ENCODE measurements at places on chromosomes 7 and 10. TPM values are rescaled to one million over a fixed set of nuclear protein-coding genes. Genes with fewer than 3 reads are reported as not detected.

DNA sequence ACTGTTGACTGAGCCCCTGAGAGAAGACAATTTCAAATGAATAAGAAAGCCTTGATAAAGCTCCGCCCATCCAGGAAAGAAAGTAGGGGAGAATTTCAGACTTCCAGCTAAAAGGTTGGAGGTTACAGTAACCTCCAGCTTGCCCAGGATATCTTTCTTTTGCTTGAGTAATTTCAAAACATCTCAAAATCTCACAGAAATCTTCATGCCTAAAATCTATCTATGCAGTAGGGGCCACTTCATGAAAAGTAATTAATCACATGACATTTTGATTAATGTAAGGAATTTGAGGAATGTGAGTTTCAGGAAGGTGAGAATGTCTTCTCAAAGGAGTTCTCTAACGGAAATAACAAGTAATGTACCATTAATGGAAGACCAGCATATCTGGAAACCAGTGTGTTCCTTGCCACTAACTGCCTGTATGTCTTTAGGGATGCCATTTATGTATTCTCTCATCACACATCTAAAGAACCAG lies 24.2 kb downstream of the TRIL start:
- DNase-seq, result no peak

- no peak for DNase-seq
These were observed 930.6 kb upstream of the ZNF722 start for GRCh38 chr7:63067897-63068585.

ARL5B gene
- total RNA-seq, result 18.0 TPM

- no peak for DNase-seq
These were observed 53.7 kb upstream of the KLF6 start for GRCh38 chr10:3838460-3839437.

DNA sequence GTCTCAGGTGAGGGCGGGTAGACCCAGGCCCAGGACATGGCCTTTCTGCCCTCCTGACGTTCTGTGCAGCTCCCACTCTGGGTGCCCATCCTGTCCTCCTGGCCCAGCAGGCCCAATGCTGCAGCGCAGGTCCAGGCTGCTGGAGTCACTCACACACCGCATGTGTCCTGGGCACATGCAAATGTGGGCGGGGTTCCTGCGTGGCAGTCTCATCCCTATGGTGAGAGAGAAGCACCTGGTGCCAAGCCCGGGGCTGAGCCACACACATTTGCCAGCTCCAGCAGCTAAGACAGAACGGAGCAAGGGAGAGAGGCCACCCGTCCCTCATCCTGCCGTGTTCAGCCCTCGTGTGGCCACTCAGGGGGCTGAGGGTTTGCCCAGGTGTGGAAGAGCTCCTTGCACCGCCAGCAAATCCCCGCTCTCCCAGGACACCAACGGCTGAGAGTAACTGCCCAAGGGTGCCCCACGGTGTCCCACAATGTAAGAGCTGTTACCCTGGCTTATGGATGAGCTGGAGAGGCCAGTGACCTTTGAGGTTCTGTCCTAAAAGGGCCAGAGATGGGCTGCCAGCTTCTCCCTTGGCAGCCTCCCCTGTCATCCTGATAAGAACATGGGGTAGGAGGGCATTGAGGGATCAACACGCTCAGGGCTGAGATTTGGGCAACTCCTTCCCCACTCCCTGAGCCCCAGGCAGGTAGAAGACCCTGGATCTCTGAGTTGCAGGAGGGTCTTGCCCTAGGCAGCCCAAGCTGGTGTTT lies 4.4 kb downstream of the FUOM start:
- no peak for DNase-seq

GRCh38 chr7:1042492-1042833 lies 1.9 kb upstream of the GPR146 start:
- DNase-seq, result no peak

GRCh38 chr7:117012696-117013095 lies 59.4 kb downstream of the ST7 start:
- peak; percentile 61 for DNase-seq

DNA sequence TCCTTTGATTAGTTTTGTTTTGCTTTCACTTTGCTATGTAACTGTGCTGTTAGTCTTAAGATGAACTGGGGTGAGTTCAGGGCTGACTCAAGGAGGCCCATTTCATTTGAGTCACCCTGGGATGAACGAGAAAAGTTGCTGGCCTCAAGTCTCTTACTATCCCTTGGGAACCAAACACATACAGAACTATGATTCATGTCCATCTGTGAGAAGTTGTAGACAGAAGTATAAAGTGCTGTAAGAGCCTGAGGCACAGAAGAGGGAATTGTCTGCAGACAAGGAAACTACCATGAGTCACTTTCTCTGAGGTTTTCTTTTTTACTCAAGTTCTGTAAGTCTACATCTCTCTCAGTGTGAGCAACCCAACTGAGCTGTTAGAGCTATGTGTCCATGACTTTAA lies 179.8 kb upstream of the CSTF2T start:
- peak; percentile 99 for DNase-seq

INMT gene
- 219 TPM for total RNA-seq

GRCh38 chr7:116310141-116310540 lies 99.8 kb downstream of the TES start:
- no peak for DNase-seq

DNA sequence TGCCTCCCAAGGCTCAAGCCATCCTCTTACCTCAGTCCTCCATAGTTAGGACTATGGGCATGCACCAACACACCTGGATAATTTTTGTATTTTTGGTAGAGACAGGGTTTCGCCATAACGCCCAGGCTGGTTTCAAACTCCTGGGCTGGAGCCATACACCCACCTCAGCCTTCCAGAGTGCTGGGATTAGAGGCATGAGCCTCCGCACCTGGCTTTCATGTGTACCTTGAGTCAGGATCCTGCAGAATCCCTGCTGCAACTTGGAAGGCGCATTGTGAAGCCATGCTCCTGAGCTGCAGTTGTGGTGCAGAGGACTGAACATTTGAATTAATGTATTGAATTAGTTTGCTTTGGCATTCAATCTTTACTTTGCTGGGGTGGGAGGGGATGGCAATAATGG lies 29.4 kb upstream of the NMT2 start:
- no peak for DNase-seq

GRCh38 chr7:128829391-128830166 lies 627 bp upstream of the FLNC start:
- peak; percentile 51 for DNase-seq

CNPY1 gene
- not detected for total RNA-seq

TRPV5 gene
- not detected for total RNA-seq

GRCh38 chr7:19117870-19118608 lies 603 bp upstream of the TWIST1 start:
- DNase-seq, result no peak

DNA sequence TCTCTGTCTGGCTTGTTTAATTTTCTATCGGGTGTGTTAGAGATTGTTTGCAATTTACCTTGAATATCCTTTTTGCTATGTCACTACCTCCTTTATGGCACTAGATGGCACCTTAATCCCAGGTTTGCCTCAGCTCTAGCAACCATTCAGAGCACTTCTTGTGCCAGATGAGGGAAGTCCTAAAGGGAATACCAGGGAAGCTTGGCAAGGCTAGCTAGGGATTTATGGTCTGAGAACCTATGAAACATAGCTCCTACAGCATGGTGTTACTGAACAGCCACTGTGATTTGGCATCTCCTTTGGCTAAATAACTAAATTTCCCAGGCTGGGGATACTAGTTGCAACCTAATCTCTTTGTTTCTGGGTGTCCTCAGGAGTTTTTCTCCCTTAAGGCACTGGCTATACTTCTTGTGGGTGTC lies 69.0 kb upstream of the VOPP1 start:
- peak; percentile 95 for DNase-seq

DNA sequence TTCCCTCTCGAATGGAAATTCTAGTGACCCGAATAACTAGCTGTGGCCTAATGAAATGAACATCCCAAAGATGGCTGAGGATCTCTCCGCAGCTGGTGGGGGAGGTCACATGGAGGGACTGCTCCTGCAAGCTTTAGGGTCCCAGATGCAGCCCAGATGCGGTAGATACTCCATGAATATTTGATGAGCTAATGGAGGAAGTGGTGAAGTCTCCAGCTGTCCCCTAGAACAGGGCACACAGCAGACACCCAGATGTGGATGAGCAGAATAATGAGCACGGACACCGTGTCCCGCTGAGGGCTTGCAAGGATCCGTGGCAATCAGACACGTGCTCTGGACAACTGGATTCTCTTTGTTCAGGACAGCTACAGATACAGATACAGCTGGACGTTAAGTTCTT lies 59.2 kb downstream of the DENND2A start:
- no peak for DNase-seq

- DNase-seq, result peak; percentile 62
These were observed 61.4 kb upstream of the PPP1R3C start for GRCh38 chr10:91694170-91694794.

SORBS1 gene
- 0.74 TPM for total RNA-seq

GRCh38 chr7:42283553-42283952 lies 46.5 kb upstream of the GLI3 start:
- peak; percentile 27 for DNase-seq

CCL24 gene
- total RNA-seq, result not detected

GRCh38 chr7:5769571-5769970 lies 11.9 kb downstream of the RNF216 start:
- no peak for DNase-seq
